Activated T-cell treated with anti-CD3 and anti-CD28 coated beads, Interleukin-2, amount 50 U/mL, for 1 hour (primary cell): ENCODE measurements at places on chromosomes 7 and 10.

DNA sequence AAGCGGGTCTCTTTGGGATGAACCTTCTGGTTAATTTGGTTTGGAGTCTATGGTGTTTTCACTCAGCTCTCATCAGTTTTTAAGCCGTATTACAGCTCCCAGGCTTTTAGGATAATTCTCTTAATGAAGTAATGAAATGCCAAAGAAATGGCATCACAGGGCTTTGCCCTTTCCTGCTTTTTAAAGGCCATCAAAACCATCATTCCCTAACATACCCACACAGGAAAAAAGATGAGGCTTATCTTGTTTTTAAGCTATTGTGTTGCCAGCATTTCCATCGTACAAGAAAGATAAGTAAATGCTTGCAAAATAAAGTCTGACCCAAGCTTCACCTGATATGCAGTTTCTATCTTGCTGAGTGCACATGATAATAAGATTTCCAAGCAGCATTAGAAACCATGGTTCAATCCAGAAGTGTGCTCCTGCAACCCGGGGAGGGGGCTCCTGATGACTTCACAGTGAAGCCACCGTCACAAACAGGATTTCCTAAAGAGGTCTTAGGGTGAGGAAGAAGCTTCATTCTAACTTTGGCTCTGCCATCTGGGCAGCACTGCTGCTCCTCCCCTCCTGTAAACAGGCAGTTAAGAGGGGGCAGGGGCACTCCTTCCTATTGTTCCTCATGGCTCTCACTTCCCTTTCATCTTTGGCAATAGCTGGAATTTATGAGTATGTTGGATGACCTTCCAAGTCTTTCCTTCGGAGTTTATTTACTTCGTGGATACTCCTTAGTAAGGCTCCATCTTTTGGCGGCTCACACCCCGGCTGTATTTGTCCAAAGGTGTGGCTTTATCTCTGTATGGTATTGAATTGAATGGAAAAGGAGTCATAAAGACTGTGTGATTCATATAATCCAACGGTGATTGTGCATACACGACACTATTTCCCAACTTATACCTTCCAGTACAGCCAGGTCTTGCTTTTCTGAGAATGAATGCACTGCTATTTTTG, 55.2 kb upstream of the FAM133B start:
- DNase-seq = no peak

DNA sequence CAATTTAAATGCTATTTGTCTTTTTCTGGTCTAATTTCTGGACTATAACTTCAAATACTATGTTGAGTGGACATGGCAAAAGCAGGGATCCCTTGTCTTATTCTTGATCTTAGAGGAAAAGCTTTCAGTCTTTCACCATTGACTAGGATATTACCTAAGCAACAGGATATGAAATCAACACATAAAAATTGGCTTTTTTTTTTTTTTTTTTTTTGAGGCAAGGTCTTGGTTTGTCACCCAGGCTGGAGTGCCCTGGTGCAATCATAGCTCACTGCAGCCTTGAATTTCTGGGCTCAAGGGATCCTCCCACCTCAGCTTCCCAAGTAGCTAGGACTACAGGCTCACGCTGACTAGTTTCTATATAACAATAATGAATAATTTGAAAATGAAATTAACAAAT, 90.8 kb downstream of the JMJD1C start:
- no peak for DNase-seq

DNA sequence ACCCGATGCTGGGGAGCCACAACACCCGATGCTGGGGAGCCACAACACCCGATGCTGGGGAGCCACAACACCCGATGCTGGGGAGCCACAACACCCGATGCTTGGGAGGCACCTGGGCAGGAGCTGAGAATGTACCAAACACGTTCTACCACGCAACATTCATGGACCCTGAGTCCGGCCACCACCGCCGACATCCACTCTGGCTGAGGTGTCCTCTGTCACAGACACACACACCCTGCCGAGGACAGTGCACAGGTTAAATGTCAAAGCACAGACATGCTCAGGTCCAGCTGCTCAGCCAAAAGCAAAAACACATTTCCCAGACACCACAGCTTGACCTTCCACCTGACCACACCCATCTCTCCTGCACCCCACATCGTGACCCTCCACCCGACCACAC, 148.4 kb downstream of the DIP2C start:
- DNase-seq = no peak

- no peak for DNase-seq
Observed at GRCh38 chr10:132098539-132099388, 33.0 kb downstream of the JAKMIP3 start.

DNA sequence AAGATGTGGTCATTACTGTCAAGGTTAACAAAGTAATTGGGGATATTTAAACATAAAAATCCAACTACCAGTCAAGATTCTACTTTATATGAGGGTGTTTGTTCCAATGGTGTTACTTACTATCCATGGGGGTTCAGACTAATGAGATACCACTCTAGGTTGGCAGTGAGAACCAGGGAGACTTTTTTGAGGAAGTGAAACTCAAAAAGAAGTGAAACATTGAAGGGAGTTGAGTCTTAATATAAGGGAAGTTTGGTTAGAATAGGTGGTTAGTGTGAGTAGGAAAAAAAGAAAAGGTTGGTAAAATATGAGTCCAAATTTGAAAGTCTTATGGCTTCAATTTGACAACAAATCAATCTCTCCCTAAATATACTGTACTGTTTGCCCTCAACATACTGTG, 123.6 kb upstream of the ANK3 start:
- no peak for DNase-seq

DNA sequence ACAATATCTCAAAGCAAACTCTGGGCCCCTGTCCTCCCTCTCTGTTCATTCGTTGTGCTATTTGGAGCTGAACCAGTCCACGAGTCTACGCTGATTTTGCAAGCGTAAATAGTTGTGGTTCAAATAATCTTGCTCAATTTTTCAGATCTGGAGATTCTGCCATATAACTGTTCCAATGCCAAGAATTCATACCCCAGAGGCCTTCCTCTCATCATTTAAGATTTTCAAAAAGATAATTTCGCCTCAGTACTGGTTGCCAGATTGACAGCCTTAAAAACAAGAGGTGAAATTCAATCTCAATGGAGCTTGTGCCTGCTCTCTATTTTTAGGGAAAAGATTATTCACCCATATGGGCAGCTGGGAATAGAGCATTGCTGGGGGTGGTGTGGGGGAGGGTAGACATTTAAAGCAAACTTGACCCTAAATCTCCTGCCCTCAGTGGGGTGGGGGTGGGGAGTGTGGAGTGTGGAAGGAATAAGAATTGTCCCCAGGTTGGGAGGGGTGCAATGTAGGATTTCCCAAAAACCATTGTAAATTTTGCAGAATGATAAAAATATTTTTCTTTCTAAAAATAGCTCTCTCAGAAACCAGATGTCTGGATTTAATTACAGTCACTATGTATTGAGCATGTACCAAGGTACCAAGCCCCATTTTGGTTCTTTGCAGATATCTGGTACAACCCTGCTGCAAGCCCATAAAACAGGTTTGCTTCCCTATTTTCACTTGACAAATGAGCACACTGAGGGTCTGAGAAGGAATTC, 104.7 kb upstream of the EEPD1 start:
- no peak for DNase-seq

- no peak for DNase-seq
Observed at GRCh38 chr7:92205987-92206386, 27.0 kb upstream of the LRRD1 start.

- DNase-seq = no peak
Observed at GRCh38 chr7:151550656-151551286, 31.1 kb upstream of the RHEB start.

DNA sequence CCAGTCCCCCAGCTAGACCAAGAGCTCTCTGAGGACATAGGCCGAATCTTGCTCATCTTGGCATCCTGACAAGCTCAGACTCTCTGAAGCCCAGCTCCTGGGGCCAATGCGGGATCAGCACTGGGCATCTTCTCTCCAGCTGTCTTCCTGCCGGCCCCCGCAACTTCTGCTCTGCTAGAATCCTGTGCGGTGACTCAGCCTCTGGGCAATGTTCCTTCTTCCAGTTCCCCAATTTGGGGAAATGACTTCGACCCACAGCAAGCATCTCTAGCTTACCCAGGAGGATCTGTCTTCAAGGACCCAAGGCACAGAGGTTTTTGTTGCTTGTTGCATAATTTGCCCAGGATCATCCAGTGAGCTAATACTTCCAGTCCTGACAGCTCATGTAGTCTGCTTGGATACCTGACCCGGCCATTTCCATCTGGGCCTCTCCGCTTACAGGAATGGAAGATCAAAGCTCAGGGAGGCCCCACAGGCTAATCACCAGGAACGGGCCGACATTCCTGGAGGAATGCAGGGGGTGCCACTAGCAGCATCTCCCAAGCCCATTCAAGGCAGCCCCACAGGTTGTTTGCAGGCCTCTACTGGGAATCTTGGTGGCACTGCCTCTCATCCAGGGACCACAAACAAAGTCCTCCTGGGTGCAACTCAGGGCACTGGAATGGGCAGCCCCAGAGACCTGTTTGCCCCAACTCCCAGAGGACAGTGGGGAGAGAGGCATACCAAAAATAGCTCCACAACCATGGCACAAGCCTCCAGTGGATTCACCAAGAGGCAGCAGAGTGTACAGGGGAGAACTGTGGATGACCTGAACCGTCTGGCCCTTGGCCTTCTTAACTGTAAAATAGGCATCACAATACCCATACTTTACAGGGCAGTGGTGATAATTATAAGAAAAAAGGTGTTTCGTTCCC, 151.9 kb downstream of the NEURL1 start:
- no peak for DNase-seq

DNA sequence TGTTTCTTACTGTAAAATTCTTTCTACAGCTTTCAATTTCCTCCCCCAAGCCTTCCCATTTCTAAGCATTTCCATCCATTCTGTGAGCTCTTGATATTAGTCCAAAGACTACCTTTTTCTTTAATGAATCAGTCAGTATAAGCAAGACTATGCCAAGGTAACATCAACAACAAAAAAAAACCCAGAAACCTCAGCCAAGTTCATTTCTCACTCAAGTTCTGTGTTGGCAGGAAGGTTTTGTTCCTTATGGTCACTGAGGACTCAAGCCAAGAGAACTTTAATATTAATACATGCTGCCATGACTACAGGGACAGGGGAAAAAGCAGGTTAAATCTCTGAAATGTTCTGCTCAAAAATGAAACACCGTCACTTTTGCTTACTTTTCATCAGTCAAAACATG, 621.2 kb upstream of the NRP1 start:
- no peak for DNase-seq

DNA sequence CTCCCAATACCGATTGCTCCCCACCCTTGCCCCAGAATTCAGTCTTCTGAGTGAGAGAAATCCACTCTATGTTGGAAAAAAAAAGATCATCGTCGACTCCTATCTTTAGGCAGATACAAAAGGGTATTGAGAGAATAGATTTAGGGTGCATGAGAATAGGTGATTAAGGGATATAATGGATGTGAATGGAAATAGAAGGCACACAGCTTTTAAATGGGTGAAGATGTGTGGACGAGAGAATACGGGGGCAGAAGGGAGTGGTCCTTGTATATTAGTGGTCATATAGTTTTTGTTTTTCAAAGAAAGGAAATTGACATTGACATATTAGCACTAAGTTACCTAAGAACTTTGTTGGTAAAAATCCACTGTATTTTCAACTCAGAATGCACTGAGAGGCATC, 98.6 kb upstream of the HDAC9 start:
- DNase-seq = no peak
